ENCODE measurements at places on chromosomes 12 and 14. TPM values are rescaled to one million over a fixed set of nuclear protein-coding genes. Genes with fewer than 3 reads are reported as not detected.

DNA sequence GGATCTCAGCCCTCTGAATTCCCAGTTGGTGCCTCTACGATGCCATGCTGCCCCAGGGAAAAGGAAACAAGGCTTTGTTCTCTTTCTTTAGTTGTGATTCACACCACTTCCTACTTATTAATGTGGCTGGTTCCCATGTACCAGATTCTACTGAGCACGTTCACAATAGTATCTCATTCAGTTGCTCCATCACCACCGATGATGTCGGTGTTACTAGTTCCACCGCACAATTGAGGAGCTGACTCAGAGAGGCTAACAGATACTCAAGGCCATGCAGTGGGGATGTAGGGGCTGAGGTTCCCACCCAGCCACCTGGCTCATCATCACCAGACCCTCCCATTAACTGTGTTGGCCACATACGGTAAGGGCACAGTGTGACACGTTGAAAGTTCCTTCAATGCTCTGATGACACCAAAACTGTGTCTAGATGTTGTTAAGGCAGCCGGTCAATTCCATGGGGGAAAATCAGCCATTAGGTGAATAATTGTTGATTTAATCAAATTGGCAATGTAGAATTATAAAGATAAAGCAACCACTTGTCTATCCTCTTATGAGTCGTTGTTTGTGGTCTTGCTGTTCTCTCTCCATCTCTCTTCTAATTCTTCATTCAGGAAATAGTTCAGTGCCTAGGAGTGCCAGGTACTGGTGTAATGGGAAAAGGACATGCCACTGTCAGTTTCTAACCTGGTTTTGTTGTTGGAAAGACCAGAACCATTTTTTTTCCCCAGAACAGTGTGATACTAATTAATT is 244.2 kb upstream of the CRY1 start:
- H3K4me1 ChIP-seq: peaks cover 14% of the 10 kb centered on the region
- H3K27ac ChIP-seq: no peak overlapping the region
- peaks cover 6% of the 10 kb centered on the region for H3K27me3 ChIP-seq
- DNase-seq: no peak
- no peak overlapping the region for H3K4me3 ChIP-seq

DNA sequence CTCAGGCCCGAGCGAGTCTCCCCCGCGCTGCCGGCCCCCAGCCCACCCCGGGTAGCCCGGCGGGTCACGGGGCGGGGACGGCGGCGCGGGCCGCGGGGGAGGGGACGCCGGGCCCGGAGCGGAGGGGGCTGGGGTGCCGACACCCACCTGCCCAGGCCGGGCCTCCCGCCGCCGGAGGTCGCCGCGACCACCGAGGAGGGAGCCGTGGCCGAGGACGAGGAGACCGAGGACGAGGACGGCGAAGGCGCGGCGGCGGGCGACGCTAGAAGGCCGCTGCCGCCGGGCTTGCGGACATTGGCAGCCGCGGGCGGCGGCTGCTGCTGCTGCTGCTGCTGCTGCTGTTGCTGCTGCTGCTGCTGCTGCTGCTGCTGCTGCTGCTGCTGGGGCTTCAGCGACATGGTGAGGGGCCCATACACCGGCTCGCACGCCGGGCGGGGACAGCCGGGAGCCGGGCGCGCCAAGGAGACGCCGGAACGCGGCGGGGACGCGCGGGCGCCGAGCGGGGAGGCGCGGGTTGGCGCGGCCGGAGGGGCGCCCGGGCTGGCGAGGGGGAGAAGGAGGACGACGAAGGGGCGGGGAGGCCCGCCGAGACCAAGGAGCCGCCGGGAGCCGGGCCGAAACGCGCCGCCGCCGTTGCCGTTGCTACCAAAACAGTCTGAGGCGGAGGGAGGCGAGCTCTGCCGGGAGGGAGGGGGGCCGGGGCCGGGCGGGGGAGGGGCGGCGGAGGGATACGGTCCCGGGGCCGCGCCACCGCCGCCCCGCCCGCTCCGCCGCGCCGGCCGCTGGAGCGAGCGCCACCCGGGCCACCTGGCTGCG is at the start of gene ATXN2:
Gene ATXN2 (minus strand): TSS at position 679 of the 816 bp plus-strand sequence. CDS start 281 bp downstream, at position 398.
- peaks cover 4% of the 10 kb centered on the region for H3K36me3 ChIP-seq
- peaks cover 25% of the 10 kb centered on the region for H3K4me1 ChIP-seq
- DNase-seq: peak; percentile 75
- peak within 1 kb of the TSS; percentile 100 for H3K4me3 ChIP-seq

- H3K36me3 ChIP-seq: no peaks in the 10 kb centered on the region
- H3K4me1 ChIP-seq: no peaks in the 10 kb centered on the region
- no peak overlapping the region for H3K27ac ChIP-seq
- H3K4me3 ChIP-seq: no peak overlapping the region
Observed at GRCh38 chr12:46896680-46897079, 70.9 kb upstream of the SLC38A4 start.

- H3K4me1 ChIP-seq: no peaks in the 10 kb centered on the region
- no peaks in the 10 kb centered on the region for H3K36me3 ChIP-seq
- no peak overlapping the region for H3K4me3 ChIP-seq
- DNase-seq: no peak
- H3K27ac ChIP-seq: peak overlapping the region; percentile 28
Observed at GRCh38 chr14:92930737-92931602, 8.0 kb downstream of the CHGA start.

- no peak overlapping the region for H3K27ac ChIP-seq
- no peaks in the 10 kb centered on the region for H3K27me3 ChIP-seq
- peaks cover 58% of the 10 kb centered on the region for H3K36me3 ChIP-seq
- H3K4me3 ChIP-seq: no peak overlapping the region
- no peak for DNase-seq
- H3K4me1 ChIP-seq: peaks cover 29% of the 10 kb centered on the region
Observed at GRCh38 chr12:45349916-45350315, 134.0 kb downstream of the ANO6 start.

GRCh38 chr12:46266382-46266791 is 2.5 kb downstream of the SLC38A1 start:
- H3K27ac ChIP-seq: no peak overlapping the region
- peaks cover 14% of the 10 kb centered on the region for H3K4me1 ChIP-seq
- H3K27me3 ChIP-seq: no peaks in the 10 kb centered on the region

DNA sequence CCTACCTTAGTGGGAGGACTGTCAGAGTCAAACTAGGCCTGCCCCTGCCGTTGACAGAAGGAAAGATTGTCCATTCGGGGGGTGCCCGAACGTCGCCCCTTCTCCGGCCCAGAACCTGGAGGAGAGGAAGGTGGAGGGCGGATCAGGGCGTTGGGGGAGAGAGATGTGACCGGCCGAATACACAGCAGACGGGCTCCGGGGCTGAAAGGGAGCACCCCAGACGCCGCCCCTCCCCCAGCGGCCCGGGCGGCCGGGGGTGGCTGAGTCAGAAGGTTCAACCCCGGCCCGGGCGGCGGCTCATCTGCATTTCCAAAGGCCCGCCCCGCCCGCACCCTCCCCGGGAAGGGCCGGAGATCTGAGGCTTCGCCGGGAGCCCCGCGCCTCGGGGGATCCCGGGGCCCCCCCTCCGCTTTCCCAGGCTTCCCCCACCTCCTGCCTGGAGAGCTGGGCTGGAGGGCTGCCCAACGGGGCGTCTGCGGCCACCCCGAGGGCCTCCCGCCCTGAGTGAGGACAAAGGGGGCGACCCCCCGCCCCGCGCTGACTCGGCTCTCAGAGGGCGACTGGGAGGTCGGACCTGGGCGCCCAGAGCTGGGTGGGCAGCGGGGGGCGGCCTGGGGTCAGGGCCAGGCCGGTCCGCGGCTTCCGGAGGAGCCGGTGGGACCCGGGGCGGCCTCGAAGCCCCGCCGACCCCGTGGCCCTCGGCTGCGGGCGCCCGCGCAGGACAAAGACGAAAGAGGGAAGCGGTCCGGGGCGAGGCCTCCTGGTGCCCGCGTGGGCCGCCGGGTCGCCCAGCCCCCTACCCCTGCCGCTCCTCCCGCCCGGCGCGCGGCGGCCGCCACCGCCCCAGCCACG is 3.7 kb upstream of the SETD1B start:
- H3K36me3 ChIP-seq: peaks cover 18% of the 10 kb centered on the region
- peak overlapping the region; percentile 96 for H3K27ac ChIP-seq
- DNase-seq: peak; percentile 86
- peak overlapping the region; percentile 92 for H3K4me3 ChIP-seq
- peaks cover 25% of the 10 kb centered on the region for H3K4me1 ChIP-seq
- peaks cover 5% of the 10 kb centered on the region for H3K27me3 ChIP-seq

- H3K4me3 ChIP-seq: no peak overlapping the region
- no peak for DNase-seq
- H3K27ac ChIP-seq: no peak overlapping the region
- no peaks in the 10 kb centered on the region for H3K27me3 ChIP-seq
Observed at GRCh38 chr12:118312578-118312977, 60.1 kb downstream of the TAOK3 start.

DNA sequence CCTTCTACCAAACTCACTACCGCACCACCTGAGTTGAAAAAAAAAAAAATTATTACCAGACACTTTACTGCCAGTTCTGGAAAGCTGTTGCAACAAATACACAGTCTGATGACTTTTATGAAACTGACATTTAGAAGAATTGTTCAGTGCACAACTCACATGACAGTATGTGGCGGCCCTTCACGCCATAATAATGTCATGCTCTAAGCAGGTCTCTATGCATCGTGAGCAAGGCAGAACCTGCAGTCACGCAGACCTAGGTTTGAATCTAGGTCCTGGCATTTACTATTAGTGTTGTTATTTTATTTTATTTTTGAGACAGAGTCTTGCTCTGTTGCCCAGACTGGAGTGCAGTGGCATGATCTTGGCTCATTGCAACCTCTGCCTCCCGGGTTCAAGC is 8.1 kb downstream of the MYL2 start:
- H3K36me3 ChIP-seq: no peaks in the 10 kb centered on the region
- no peak overlapping the region for H3K4me3 ChIP-seq
- H3K27ac ChIP-seq: no peak overlapping the region
- peaks cover 3% of the 10 kb centered on the region for H3K27me3 ChIP-seq
- no peak for DNase-seq
- no peaks in the 10 kb centered on the region for H3K4me1 ChIP-seq

DNA sequence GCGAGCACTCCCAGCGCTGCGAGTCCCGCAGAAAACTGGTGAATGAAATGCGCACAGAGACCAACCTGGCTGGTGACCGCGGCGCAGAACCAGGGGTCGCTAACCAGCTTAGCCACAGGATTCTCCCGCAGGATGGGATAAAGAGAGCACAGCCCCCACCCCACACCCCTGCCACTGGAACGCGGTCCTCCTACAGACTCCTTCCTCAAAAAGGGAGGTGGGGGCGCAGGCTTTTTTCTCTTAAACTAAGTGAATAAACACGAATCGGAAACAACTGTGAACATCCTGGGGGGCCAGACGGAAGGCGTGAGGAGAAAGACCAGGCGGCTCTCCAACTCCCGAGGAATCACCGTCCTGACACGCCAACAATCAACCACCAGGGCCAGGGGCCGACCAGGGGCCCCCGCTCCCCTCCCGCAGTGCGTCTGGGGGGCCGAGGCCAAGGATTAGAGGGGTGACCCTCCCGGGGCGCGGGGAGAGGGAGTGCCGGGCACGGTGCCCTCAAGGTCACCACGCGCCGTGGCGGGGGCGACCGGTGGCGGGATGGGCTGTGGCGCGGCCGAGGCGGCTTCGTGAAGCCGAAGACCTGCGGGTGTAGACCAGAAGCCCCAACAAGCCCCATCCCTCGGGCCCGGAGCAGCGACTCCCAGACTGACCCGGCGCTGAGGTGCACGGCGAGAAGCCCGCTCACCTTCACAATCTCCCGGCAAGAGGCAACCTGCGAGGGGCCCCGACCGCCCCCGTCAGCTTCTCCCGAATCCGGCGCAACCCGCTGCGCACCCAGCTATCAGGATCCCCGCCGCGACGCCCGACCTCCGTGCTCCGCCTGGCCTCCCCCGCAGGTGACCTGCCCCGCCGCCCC is 704 bp downstream of the ATP2B1 start:
- peaks cover 5% of the 10 kb centered on the region for H3K27me3 ChIP-seq
- no peaks in the 10 kb centered on the region for H3K36me3 ChIP-seq
- peak overlapping the region; percentile 98 for H3K4me3 ChIP-seq
- DNase-seq: peak; percentile 71

GRCh38 chr12:286531-287300 is 24.1 kb upstream of the SLC6A13 start:
- H3K4me3 ChIP-seq: no peak overlapping the region
- H3K27me3 ChIP-seq: no peaks in the 10 kb centered on the region
- H3K4me1 ChIP-seq: no peaks in the 10 kb centered on the region
- H3K36me3 ChIP-seq: peaks cover 50% of the 10 kb centered on the region
- no peak for DNase-seq

- no peak for DNase-seq
- H3K4me1 ChIP-seq: peaks cover 8% of the 10 kb centered on the region
- no peak overlapping the region for H3K4me3 ChIP-seq
- H3K36me3 ChIP-seq: peaks cover 10% of the 10 kb centered on the region
Observed at GRCh38 chr12:124352839-124353238, 57.9 kb downstream of the RFLNA start.

DNA sequence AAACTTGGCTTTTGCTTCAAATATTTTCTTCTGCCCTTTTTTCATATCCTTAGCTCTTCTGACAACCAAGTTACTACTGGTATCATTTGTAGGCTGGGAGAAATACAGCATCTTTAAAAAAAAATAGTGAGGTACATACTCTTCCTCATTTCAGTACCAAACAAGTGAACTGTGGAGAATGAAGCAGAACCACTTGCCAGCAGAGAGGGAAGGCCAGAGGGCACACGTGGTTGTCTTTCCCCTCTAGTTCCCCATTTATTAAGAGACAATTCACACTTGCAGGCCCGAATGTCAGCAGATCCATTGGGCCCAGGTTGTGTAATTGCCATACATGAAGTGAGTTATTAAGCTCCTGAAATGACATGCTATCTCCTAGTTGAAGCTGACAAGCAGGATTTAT is 3.2 kb downstream of the SUSD6 start:
- H3K27me3 ChIP-seq: no peaks in the 10 kb centered on the region
- DNase-seq: no peak
- peaks cover 75% of the 10 kb centered on the region for H3K4me1 ChIP-seq
- peak overlapping the region; percentile 87 for H3K27ac ChIP-seq

DNA sequence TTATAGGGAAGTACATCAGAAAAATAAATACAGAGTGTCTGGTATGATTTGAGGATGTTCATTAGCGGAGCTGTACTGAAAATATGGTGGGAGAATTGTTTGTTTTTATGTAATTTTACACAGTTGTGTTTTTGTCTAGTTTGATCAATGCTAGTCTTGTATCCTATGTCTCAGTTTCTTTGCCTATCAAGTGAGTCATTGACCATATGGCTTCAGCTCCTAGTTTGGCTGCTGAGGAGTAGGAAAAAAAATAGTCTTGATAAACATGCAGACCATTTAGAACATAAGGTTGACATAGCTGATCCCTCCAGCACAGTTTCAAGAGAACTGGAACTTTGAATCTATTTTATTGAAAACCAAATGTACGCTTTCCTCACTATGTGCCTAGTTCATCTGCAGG is 1292.1 kb upstream of the FLRT2 start:
- peaks cover 2% of the 10 kb centered on the region for H3K36me3 ChIP-seq
- H3K27me3 ChIP-seq: no peaks in the 10 kb centered on the region
- no peak for DNase-seq
- no peak overlapping the region for H3K27ac ChIP-seq
- peaks cover 7% of the 10 kb centered on the region for H3K4me1 ChIP-seq

Gene EIF2S3B
- total RNA-seq: 0.80 TPM

Gene OVCH1
- 3.2 TPM for total RNA-seq

Gene MGAT4C
- 6.3 TPM for total RNA-seq

Gene MEG3
- total RNA-seq: 0.74 TPM

Gene HOXC9
- total RNA-seq: 0.36 TPM

Gene ANKS1B
- 7.6 TPM for total RNA-seq

Gene LRRC23
- total RNA-seq: 20.0 TPM

Gene RASSF8
- 46.3 TPM for total RNA-seq

Gene ANKRD9
- total RNA-seq: 31.4 TPM

Gene KRT1
- total RNA-seq: 837 TPM

Data from type B pancreatic cell (in vitro differentiated cells).